CD4-positive, CD25-positive, alpha-beta regulatory T cell (primary cell): ENCODE measurements at places on chromosomes 7 and 10. TPM values are rescaled to one million over a fixed set of nuclear protein-coding genes. Genes with fewer than 3 reads are reported as not detected.

MMD2 gene
- total RNA-seq, result not detected

GSTO2 gene
- total RNA-seq, result 1.7 TPM

ADGRA1 gene
- total RNA-seq, result not detected

SYNPO2L gene
- total RNA-seq, result not detected

ADCY1 gene
- total RNA-seq, result not detected

DNA sequence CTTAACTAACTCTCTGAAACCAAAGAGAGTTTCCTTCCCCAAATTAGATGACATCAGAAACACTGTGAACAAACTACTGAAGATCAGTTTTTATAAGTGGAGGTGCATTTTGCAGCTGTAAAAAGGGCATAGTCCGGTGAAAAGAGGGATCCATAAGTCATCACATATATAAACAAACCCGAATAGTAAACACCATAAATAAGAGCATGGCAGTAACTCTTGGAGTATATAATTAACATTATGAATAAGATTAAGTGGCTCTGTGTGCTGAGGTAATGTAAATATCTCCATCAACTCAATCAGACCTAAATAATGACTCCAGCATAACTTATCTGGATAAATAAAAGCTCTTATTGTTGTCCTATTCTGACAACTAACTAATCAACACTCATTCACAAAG, 43.0 kb upstream of the SHTN1 start:
- no peaks in the 10 kb centered on the region for H3K4me1 ChIP-seq
- H3K36me3 ChIP-seq, result no peaks in the 10 kb centered on the region
- H3K4me3 ChIP-seq, result no peak overlapping the region
- no peak for DNase-seq

DNA sequence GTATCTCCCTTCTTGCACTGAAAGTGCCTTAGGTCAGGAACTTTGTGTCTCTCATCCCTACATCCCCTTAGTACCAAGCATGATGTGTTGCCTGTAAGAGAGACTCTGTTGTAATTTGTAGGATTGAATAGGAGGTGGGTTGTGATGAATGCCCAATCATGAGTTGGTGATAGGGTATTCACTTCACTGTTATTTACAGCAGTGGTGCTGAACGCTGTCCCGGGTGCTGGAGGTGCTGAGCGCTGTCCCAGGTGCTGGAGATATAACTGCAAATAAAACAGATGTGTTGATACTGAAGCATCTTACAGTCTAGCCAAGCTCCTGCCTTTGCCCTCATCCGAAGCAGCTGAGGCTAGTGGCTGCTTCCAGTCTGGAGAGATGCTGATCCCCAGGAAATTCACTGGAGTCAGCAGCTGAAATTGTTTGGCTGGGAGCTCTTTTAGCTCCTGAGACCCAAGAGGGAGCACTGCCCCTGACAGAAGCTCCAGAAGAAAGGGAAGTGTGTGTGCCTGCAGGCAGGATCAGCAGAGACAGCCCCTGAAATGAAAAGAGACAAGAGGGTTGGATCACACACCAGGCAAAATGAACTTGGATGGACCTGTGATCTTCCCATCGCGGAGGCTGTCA, 183.4 kb downstream of the SORCS3 start:
- no peaks in the 10 kb centered on the region for H3K27me3 ChIP-seq
- H3K36me3 ChIP-seq, result no peaks in the 10 kb centered on the region
- H3K4me3 ChIP-seq, result no peak overlapping the region
- H3K4me1 ChIP-seq, result no peaks in the 10 kb centered on the region
- no peak overlapping the region for H3K27ac ChIP-seq

DNA sequence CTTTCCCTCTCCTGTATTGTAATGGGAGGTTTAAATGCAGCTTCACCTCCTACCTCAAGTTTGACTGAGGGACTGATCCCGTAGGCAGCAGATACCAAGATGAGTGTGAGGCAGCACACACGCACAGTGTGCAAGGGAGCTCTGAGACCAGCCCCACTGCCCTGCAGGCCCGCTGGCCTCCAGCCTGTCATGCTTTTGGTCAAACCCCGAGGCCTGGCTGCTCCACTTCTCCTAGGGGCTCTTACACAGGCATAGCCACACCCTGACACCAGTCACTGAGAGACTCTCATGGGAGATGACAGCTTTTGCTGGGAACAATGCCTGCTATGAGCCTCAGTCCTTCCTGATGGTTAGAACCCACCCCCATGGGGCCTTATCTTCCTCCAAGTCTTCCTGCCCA, 27.6 kb downstream of the DRGX start:
- no peak overlapping the region for H3K27ac ChIP-seq
- H3K4me3 ChIP-seq, result no peak overlapping the region
- H3K27me3 ChIP-seq, result no peaks in the 10 kb centered on the region

DNA sequence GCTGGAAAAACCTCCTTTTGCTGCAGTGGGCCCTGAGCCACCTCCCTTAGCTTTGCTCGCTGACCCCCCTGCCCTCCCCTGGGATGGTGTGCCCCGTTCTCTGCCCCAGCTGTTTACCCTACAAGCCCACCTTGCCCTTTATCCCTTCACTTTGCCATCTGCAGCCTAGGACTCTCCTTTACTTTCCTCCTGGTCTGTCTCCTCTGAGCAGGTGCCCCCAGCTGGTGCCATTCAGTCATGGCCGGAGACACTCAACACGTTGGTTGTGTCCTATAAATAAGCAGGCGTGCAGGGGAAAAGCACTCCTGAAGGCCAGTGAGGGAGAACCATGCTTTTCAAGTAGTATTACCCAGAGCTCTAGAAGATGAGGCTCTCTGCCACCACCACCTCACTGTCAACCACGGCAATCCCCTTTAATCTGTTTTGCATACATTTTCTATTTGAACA, 6.1 kb downstream of the RASSF4 start:
- H3K36me3 ChIP-seq, result no peaks in the 10 kb centered on the region
- DNase-seq, result no peak
- H3K27ac ChIP-seq, result no peak overlapping the region
- H3K4me1 ChIP-seq, result no peaks in the 10 kb centered on the region
- no peak overlapping the region for H3K4me3 ChIP-seq

DNA sequence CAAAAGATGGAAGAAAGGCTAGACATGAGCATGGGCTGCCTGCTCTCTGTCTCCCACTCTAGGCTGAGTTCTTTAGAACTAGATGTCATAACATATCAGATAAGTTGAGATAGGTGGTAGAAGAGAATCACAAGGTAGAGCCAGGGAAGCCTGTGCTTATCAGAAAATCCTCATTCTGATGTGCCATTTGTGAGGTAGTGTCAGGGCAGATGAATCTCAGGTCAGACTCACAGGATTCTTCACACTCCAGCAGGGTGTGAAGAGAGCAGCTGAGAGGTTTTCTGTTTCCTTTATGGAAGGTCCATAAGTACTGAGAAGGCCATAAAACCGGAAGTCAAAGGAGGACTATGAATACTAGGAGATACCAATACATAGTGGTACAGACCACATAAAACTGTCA, 132.9 kb downstream of the RNLS start:
- DNase-seq, result no peak
- H3K27me3 ChIP-seq, result no peaks in the 10 kb centered on the region
- H3K36me3 ChIP-seq, result no peaks in the 10 kb centered on the region
- H3K27ac ChIP-seq, result no peak overlapping the region
- H3K4me1 ChIP-seq, result no peaks in the 10 kb centered on the region

DNA sequence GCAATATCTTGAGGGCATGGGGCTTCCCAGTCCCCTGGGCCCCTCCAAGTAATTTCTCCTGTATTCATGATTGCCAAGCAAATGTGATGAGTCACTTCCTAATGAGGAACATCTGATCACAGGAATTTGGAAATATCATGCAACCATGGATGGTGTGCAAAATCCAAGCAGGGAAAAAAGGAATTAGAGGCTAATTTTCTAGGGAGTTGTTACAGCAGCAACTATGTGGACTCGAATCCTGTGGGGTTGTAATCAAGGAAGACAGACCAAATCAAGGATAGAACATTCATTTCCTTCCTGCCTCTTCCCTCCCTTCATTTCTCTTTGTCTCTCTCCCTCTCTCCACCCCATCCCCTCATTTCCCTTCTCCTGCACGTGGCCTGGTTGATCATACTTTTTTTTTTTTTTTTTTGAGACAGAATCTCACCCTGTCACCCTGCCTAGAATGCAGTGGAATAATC, 23.9 kb upstream of the AGFG2 start:
- H3K27ac ChIP-seq, result no peak overlapping the region
- H3K27me3 ChIP-seq, result no peaks in the 10 kb centered on the region
- H3K36me3 ChIP-seq, result no peaks in the 10 kb centered on the region
- DNase-seq, result no peak

GRCh38 chr10:100436255-100436654, 26.6 kb upstream of the WNT8B start:
- no peak overlapping the region for H3K27ac ChIP-seq
- no peaks in the 10 kb centered on the region for H3K27me3 ChIP-seq
- H3K36me3 ChIP-seq, result no peaks in the 10 kb centered on the region
- no peaks in the 10 kb centered on the region for H3K4me1 ChIP-seq

DNA sequence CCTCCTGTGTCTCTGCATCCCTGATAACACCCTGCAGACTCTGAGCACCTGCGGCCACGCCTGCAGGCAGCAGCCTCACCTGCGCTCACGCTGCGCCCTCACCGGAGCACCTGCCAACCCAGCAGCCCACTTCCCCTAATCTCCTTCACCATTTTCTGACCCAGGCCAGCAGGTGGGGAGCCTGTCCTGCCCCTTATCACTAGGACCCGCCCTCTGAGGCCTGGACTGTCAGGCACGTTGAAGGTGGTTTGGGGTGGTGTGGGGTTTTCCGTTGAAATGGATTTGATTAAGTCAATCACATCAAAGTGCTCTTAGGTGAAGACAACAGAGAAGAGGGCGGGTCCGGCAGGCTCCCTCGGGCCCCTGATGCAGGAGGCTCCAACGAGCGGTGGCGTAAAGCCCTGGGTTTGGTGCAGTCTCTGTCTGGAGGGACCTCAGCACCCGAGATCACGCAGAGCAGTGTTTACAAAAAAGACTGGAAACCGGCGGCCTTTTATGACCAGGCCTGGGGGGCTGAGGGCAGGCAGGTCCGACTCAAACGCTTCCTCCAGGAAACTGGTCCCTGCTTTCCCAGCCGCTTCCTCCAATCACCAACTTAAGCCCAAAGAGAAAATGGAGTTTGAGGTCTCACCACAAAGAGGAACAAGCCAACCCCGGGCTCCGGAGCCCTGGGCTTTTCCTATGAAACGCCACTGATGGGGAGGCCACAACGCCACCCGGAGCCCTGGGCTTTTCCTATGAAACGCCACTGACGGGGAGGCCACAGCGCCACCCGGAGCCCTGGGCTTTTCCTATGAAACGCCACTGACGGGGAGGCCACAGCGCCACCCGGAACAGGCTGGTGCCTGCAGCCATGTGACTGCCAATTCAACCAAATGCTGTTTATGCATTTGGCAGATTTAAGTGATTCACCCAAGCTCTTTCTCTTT, 45.5 kb downstream of the DPYSL4 start:
- no peaks in the 10 kb centered on the region for H3K27me3 ChIP-seq
- H3K4me3 ChIP-seq, result no peak overlapping the region
- peaks cover 10% of the 10 kb centered on the region for H3K4me1 ChIP-seq
- no peak overlapping the region for H3K27ac ChIP-seq

DNA sequence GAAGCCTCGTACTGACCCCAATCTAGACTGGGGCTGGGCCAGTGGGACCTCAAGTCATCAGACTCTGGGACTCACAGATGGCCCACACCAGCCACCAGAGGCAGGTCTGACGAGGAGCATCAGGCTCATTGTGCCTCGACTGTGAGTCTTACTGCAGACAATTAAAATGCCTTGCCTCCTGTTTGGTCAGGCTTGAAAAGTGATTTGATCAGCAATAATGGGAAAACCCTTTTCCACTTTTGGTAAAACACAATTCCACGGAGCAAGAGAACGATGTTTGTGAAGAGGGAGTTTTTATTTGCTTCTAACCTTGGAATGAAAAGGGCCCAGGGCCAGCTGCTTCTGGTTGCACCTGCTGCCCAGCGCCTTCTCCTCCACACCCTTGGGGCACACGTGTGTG, 43.9 kb downstream of the C10orf143 start:
- H3K4me1 ChIP-seq, result no peaks in the 10 kb centered on the region
- no peak overlapping the region for H3K27ac ChIP-seq
- no peak overlapping the region for H3K4me3 ChIP-seq
- no peaks in the 10 kb centered on the region for H3K27me3 ChIP-seq
- H3K36me3 ChIP-seq, result no peaks in the 10 kb centered on the region

DNA sequence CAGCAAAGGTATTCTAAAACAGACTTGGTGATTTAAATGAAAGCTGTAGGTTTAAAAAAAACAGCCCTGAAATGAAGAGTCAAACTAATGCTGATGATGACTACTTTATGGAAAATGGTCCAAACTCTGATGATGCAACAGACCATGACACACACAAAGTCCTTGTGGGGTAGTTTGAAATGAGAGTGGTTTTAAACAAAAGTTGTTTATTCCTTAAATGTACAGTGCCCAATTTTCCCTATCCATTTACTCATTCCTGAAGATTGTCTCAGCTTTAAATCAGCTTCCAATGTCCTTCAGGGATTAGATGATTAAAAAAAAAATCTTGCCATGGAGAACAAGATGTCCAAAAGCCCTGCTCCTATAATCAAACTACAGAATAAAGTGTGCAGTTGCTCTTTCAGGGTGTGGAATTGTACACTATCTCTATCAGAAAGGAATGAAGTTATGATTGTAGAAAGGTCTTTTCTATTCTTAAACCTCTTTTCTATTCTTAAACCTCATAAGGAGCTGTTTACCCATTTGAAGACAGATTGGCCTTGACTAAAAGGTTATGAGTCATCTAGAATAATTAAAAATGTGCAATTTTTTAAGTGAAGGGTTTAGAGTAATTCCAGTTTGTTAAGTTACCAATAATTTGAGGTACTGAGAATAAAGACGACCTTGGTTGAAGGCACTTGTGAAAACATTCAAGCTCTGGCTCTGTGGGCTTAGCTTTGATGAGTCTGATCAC, 70.2 kb upstream of the ITGA8 start:
- DNase-seq, result no peak
- H3K27me3 ChIP-seq, result no peaks in the 10 kb centered on the region
- H3K27ac ChIP-seq, result no peak overlapping the region
- no peak overlapping the region for H3K4me3 ChIP-seq
- H3K36me3 ChIP-seq, result peaks cover 52% of the 10 kb centered on the region
- H3K4me1 ChIP-seq, result no peaks in the 10 kb centered on the region

GRCh38 chr7:38795593-38795992, 113.4 kb downstream of the VPS41 start:
- H3K27me3 ChIP-seq, result no peaks in the 10 kb centered on the region
- H3K36me3 ChIP-seq, result peaks cover 36% of the 10 kb centered on the region
- no peak for DNase-seq
- H3K27ac ChIP-seq, result no peak overlapping the region

DNA sequence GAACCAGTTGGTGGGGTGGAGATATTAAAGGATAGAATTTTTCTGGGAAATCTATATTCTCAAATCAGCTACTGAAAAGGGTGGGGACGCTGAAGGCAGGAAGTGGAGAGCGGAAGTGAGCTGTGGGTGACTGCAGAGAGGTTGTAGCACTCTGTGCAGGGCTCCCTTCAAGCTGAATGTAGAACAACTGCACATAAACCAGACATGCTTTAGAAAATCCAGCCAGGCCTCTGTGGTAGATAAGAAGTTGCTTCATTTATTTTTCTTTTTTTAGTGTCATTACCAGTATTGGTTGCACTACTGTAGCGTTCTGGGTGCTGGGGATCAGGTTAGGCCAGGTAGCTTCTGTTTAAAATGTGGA, 127.8 kb downstream of the CELF2 start:
- H3K27me3 ChIP-seq, result no peaks in the 10 kb centered on the region
- H3K36me3 ChIP-seq, result no peaks in the 10 kb centered on the region
- H3K4me1 ChIP-seq, result peaks cover 82% of the 10 kb centered on the region
- H3K27ac ChIP-seq, result peak overlapping the region; percentile 94
